ENCODE measurements at places on chromosomes 11 and 22.

DNA sequence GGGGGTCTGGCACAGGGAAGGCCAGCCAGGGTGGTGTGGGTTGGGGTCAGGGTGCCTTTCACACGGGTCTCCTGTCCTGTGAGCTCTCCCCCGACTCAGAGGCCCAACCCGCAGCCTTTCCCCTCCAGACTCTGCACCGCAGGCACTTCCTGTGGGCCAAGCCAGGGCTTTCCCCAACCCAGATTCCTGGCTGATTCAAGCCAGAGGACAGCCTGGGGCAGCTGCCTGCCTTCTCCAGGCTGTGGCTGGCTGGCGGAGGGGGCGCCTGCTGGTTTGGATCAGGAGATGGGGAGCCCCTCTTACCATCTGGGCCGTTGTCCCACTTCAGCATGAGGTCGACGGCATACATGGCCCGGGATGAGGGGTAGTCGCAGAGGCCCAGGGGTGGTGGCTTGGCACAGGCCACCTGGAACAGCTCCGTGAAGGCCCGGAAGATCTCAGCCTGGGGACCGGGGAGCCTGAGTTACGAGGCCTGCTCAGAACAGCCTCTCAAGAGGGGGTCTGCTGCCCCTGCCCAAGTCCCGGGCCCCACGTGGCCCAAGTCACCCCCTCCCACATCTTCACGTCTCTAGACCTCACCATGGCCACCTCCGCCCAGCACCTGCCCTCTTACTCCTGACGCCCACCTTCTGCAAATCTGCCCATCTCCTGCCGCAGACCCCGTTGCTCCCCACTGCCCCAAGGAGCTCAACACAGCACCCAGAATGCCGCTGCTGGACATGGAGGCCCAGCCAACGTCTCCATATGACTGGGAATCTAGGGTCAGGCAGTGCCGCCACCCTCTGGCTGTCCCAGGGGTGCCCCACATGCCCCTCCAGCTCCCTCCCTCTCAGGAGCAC, 17.3 kb downstream of the TSPO start:
- no peak for DNase-seq
- H3K4me1 ChIP-seq = no peaks in the 10 kb centered on the region
- H3K27ac ChIP-seq = no peak overlapping the region
- H3K36me3 ChIP-seq = peaks cover 2% of the 10 kb centered on the region
- H3K27me3 ChIP-seq = no peaks in the 10 kb centered on the region
- H3K4me3 ChIP-seq = no peak overlapping the region

DNA sequence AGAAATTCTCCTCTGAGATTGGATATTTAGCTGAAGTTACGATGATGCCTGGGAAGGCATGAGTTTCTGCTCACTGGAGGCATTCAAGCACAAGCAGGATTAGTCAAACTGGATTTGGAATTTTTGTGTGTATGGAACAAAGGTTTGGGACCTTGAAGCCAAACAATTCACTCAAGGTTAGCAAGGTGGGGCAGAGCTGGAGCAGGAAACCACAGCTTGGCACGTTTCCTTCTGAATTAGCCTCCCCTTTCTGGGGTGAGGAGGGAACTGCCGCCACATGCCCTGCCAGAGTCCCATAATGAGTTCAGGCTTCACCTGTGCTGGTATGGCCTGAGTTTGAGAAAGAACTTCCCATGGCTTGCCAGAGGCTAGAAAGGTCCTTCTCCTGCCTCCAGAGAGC, 50.9 kb upstream of the RRAS2 start:
- no peak overlapping the region for H3K27ac ChIP-seq
- no peaks in the 10 kb centered on the region for H3K27me3 ChIP-seq
- DNase-seq = no peak
- no peaks in the 10 kb centered on the region for H3K36me3 ChIP-seq

DNA sequence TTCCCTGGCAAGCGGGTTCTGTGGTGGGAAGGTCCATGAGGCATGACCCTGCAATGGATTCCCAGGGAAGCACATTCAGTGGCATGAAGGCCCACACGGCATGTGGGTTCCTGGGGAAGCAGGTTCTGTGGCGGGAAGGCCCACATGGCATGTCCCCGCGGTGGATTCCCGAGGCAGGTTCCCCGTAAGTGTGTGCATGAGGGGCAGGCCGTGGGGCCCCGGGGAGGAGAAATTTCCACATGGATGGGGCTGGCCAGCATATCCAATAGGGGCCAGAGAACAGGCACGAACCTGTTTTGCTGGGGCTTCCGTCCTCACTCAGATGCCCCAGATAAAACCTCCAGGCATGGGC, 83.7 kb downstream of the PHF21B start:
- no peak overlapping the region for H3K27ac ChIP-seq
- no peaks in the 10 kb centered on the region for H3K27me3 ChIP-seq
- no peak for DNase-seq
- H3K4me1 ChIP-seq = no peaks in the 10 kb centered on the region

DNA sequence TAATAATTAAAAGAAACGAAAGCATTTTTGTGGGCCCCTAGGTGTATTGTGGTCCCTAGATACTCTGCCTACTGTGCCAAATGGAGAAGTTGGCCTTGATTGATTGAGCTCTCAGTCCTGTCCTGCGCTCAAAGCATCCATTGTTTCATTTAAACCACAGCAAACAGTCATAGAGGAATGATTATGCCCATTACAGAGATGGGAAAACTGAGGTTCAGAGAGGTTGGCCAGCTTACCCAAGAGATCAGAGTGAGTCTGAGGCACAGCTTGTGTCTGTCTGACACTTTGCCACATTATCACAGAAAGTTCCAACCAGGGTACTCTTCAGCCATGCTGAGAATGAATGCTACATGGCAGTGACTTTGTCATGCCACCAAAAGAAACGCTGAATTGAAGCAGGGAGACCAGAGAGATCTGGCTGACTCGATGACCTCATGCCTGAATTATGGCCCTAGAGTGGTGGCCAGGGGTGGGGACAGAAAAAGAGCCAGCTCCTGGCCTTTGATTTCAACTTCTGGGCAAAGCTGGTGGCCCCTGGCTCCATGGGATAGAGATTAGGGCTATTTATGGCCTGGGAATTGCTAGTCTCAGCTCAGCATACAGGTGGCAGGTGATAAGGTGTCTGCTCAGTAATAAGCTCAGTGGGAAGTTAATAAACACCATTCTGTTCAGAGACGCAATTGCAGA, 180.5 kb downstream of the MIAT start:
- H3K36me3 ChIP-seq = no peaks in the 10 kb centered on the region
- H3K4me1 ChIP-seq = no peaks in the 10 kb centered on the region
- H3K27me3 ChIP-seq = no peaks in the 10 kb centered on the region

DNA sequence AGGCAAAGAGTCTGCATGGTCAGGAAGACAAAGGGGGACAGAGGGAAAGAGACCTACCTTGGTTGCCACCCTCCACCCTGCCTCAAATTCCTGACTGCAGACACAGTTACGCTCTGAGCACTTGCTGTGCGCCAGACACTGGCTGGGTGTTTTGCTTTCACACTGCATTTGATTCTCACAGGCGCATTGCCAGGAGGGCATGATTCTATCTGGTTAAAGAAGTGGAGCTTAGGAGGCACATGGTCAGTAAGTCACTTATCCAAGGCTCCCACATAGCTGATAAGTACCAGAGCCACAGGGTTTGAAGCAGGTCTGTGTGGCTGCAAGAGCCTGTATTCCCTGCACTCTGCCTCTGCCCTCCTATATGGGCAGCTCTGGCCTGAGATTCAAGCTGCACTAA, 103.9 kb downstream of the TIMP3 start:
- H3K36me3 ChIP-seq = no peaks in the 10 kb centered on the region
- no peak overlapping the region for H3K27ac ChIP-seq
- no peak for DNase-seq

GRCh38 chr22:39871008-39871798, 22.4 kb downstream of the ENTHD1 start:
- H3K27me3 ChIP-seq = no peaks in the 10 kb centered on the region
- peaks cover 18% of the 10 kb centered on the region for H3K4me1 ChIP-seq
- no peaks in the 10 kb centered on the region for H3K36me3 ChIP-seq
- H3K4me3 ChIP-seq = no peak overlapping the region
- H3K27ac ChIP-seq = no peak overlapping the region

DNA sequence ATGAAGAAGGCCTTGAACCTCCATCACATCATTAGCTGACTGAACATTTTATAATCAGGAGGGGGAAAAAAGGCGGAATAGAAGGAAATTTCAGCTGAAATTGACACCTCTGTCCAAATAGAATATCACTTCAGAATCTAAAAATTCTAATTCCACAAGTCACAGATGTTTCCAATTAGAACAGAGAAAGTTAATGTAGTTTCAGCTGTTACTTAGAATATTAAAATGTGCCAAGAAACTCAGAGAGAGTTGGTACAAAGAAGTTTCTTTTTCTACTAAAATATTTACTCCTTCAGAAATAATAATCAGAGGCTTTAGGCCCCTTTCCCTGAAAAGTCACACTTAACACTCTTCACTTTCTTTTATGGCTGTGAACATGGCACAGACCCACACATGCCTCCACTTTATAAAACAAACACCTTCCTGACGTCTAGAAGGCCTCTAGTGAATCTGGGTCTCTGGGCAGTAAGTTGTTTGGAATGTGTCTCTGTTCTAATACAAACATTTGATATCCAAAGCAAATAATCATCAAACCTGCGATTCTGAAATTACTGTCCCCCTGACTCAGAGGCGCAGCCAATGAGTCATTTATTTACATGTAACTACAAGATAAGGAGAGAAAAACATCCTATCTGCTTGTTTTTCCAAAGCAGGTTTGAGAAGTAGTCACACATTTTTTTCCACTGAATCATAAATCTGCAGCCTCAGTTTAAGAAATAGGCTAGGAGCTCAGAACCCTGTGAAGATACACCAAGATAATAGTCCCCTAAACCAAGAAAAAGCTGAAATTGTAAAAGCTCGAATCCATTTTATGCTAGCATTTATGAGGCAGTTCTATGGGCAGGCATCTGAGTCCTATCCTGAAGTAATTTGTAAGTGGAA, 148.4 kb downstream of the ME3 start:
- no peak overlapping the region for H3K27ac ChIP-seq
- no peaks in the 10 kb centered on the region for H3K4me1 ChIP-seq
- DNase-seq = no peak
- no peaks in the 10 kb centered on the region for H3K36me3 ChIP-seq
- H3K4me3 ChIP-seq = no peak overlapping the region
- H3K27me3 ChIP-seq = no peaks in the 10 kb centered on the region

DNA sequence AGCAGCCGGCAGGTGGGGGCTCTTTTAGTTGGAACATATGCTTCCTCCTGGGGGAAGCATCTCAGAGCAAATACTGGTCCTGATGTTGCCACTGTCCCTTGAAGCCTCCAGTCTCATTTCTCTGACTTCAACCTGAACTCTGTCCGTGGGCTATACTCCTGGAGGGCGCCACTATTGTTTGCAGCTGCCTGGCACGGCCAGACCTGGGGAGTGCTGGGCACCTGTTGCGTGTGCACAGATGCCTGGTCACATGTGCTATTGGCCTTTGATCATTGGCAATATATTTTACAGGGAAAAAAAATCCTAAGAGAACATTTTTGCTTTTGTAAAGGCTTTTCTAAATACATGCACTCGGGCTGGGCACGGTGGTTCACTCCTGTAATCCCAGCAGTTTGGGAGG, 18.2 kb downstream of the LHFPL7 start:
- H3K36me3 ChIP-seq = no peaks in the 10 kb centered on the region
- no peak for DNase-seq
- H3K4me1 ChIP-seq = no peaks in the 10 kb centered on the region
- peaks cover 2% of the 10 kb centered on the region for H3K27me3 ChIP-seq
- no peak overlapping the region for H3K27ac ChIP-seq
- H3K4me3 ChIP-seq = no peak overlapping the region

DNA sequence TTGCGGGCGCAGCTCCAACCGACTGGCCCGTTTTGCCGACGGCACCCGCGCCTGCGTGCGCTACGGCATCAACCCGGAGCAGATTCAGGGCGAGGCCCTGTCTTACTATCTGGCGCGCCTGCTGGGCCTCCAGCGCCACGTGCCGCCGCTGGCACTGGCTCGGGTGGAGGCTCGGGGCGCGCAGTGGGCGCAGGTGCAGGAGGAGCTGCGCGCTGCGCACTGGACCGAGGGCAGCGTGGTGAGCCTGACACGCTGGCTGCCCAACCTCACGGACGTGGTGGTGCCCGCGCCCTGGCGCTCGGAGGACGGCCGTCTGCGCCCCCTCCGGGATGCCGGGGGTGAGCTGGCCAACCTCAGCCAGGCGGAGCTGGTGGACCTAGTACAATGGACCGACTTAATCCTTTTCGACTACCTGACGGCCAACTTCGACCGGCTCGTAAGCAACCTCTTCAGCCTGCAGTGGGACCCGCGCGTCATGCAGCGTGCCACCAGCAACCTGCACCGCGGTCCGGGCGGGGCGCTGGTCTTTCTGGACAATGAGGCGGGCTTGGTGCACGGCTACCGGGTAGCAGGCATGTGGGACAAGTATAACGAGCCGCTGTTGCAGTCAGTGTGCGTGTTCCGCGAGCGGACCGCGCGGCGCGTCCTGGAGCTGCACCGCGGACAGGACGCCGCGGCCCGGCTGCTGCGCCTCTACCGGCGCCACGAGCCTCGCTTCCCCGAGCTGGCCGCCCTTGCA, 1.0 kb downstream of the FJX1 start:
- no peak for DNase-seq
- H3K36me3 ChIP-seq = no peaks in the 10 kb centered on the region
- H3K27ac ChIP-seq = no peak overlapping the region
- no peaks in the 10 kb centered on the region for H3K27me3 ChIP-seq

GRCh38 chr22:35174401-35175038, 82.8 kb upstream of the HMGXB4 start:
- H3K36me3 ChIP-seq = no peaks in the 10 kb centered on the region
- no peaks in the 10 kb centered on the region for H3K4me1 ChIP-seq
- H3K27ac ChIP-seq = no peak overlapping the region
- H3K4me3 ChIP-seq = no peak overlapping the region
- no peaks in the 10 kb centered on the region for H3K27me3 ChIP-seq
- DNase-seq = no peak

DNA sequence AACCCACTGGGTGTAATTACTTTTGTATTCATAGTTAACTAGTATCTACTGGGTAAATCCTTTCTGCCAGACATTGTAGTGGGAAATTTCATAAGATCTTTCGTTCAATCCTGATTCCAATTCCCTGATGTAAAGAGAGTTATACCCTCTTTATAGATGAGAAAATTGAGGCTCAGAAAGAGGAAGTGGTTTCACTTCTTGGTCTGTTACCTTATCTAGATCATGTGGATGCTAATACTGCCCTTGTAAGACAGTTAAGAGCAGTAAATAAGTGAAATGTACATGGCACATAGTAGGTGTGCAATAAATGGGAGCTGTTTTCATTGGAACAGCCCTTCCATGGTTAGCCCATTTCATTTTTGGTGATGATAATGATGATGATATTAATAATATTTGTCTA, 46.7 kb downstream of the TIMP3 start:
- H3K27me3 ChIP-seq = peaks cover 2% of the 10 kb centered on the region
- DNase-seq = no peak
- H3K4me1 ChIP-seq = no peaks in the 10 kb centered on the region
- H3K4me3 ChIP-seq = no peak overlapping the region

DNA sequence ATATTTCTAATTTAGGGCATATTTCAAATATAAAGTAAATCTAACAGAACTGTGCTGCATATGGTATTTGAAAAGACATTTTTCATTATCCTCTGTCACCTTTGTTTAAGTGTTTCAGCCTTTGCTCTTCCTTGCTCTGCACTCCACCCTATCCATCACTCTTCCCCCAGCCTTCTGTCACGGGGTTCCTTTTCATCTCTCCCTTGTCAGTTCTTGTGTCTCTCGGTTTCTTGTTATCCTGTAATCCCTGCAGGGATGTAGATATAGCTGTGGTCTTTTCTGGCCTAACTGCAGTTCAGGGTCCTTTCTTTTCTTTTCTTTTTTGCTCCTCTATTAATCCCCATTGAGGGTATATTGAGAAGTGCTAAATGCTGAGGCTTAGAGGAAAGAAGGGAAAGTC, 261.9 kb downstream of the DCDC1 start:
- no peaks in the 10 kb centered on the region for H3K27me3 ChIP-seq
- H3K4me3 ChIP-seq = no peak overlapping the region
- no peaks in the 10 kb centered on the region for H3K4me1 ChIP-seq

- H3K36me3 ChIP-seq = no peaks in the 10 kb centered on the region
- H3K27me3 ChIP-seq = no peaks in the 10 kb centered on the region
- no peaks in the 10 kb centered on the region for H3K4me1 ChIP-seq
- H3K27ac ChIP-seq = no peak overlapping the region
These were observed 387.6 kb upstream of the DDI1 start for GRCh38 chr11:103648670-103649400.
